ENCODE measurements at places on chromosomes 1 and 21.
A peak's percentile ranks its signal among the peaks of the same experiment; 100 is the strongest.

DNA sequence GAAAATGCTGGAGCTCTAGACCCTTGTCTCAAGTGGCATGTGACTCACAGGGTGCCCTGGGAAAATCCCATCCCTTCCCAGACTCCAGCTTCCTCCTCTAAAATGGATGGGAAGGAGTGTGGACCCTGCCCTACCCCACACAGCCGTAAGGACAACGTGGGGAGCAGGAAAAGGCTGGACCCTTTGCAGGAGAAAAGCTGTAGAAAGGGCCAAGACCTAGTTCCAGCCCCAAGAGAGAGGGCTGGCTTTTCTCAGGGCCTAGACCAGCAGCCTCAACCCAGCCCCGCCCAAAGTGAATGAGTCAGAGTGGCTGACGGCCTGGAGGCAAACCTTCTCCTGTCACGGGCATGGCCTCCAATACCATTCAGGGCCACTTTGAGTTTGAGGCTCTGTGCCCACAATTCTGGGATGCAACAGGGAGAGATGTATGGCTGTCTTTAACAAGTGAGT, 1.1 kb downstream of the LAMB3 start:
- no peak for DNase-seq

DNA sequence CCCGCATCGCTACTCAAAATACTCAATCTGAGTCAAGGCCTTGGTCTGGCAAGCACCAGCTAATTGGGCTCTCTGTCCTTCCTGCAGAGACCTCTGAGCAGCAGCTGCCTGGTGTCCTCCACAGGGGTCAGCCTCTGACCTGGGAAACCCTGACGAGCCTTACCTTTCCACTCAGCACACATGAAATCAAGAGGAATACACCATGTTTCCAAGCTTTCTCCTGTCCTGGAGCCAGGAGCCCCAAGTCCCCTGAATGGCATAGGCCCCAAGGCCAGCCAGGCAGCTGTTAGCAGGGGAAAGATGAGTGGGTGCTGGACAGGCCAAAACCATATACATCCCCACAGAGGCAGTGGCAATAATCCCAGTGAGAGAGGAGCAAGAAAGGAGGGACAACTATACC, 27.2 kb upstream of the TSPEAR start:
- DNase-seq, result peak; percentile 64

DNA sequence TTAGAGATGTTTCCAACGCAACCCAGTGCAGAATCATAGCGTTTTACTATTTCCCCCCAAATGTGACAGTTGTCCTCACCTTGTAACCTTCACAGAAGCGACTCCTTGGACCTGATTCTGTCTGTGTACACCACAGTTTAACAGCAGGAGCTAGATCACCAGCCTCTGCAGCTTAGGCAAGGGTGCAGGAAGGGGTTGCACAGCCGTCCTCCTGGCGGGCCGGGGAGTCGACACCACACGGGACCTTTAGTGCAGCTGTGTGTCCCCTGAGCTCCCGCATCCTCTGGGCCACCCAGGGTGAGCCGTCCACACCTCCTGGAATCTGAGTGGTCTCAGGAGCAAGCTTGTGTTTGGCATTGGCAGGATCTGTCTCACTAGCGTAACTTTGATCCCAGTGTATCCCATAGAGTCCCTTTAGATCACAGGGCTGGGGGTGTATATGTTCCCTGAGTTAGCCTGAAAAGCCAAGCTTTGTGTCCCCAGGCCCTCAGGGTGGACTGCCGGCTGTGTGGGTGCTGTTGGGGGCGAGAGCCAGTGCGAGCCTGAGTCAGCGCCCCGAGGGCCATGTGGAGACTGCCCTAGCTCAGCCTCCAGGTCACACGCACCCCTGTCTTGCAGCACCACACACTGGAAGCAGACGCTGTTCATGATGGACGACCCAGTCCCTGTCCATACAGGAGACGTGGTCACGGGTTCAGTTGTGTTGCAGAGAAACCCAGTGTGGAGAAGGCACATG, 27.5 kb downstream of the PRMT2 start:
- no peak for DNase-seq

GRCh38 chr1:233033361-233033760, 83.0 kb downstream of the NTPCR start:
- DNase-seq, result no peak

DNA sequence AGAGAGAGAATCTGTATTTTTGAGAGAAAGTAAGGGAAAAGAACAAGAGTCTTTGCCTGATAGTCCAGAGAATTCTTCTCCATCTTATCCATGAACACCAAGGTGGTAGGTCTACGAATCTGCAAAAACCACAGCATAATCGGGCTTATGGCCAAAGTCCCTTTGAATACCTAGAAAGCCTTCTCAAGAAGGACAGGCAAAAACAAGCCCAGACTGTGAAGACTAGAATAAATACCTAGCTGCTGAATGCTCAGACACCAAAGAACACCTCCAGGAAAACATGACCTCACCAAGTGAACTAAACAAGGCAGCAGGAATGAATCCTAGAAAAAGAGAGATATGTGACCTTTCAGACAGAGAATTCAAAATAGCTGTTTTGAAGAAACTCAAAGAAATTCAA, 79.2 kb downstream of the HFM1 start:
- no peak for DNase-seq

GRCh38 chr1:218711884-218712674, 366.9 kb downstream of the TGFB2 start:
- DNase-seq, result no peak

- DNase-seq, result no peak
These were observed 3.3 kb downstream of the TMEM200B start for GRCh38 chr1:29120367-29120766.

GRCh38 chr1:44652445-44653106, 21.7 kb downstream of the TMEM53 start:
- DNase-seq, result peak; percentile 92

DNA sequence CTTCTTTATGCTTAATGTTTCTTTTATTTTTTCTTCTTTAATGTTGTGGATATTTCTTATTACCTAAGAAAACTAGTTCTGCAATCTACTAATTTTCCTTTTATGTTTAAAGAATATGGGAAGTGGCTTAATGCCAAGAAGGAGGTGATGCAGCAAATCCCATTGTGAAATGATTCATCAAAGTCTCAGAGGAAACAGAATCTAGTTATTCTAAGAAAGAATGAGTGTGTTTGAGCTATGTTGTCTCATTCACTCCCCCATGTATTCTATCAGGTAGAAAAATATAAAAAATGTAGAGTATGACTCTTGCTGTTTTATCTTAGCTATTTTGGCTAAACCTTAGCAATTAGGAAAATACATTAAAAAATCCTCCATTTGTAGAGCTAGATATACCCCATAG, 659.9 kb upstream of the RGS18 start:
- DNase-seq, result no peak

DNA sequence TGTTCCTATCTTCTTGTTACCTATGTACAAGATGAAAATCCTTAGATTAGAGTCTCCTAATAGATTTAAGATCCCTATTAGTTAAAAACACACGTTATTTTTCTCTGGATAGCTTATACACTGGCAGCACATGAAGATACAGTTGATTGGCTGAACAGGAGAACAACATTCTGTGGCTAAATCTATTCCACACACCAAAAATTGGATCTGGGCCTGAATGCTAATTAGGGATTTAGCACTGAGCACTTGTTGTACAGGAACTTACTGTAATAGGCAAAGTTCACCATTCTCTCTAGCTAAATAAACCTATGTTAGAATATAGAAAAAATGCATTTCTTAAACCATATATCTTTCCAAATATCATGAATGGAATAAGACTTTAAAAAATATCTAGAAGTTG, 117.1 kb upstream of the PTGFR start:
- no peak for DNase-seq

Data from osteocyte (in vitro differentiated cells).